IPS DF 6.9 (cell line): ENCODE measurements at places on chromosomes 11 and 22.

GRCh38 chr11:109739379-109739778 lies 317.4 kb downstream of the C11orf87 start:
- no peak for DNase-seq

DNA sequence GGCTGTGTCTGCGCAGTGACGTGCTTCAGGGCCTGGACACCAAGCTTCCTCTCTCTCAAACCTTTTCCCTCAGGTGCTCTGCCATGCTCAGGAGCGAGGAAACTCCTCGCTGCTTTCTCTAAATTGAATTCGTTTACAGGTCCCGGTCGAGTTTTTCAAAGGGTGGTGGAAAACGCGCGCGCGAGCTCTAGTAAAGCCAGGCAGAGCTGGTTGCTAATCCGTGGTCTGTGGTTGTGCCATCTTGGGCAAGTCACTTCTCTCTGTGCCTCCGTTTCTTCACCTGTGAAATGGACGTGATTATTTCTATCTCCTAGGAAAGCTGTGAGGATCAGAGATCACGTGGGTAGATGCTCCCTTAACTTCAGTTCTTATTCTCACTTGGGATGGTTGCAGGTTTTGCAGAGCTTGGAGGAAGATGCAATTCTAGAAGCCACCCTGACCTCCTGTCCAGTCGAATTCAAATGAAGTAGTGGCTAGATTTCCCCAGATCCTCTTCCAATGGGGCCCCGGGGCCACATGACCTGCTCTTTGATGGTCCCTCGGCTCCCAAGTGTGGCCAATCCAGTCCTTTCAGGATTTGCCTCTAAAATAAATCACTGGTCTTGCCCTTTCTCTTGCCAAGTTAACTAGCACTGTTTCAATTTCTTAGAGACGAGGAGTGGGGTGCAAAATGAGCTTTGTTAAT lies 10.5 kb upstream of the ALX4 start:
- no peak for DNase-seq

- DNase-seq = no peak
Measured at GRCh38 chr11:69286374-69287371, 7.3 kb upstream of the MYEOV start.

DNA sequence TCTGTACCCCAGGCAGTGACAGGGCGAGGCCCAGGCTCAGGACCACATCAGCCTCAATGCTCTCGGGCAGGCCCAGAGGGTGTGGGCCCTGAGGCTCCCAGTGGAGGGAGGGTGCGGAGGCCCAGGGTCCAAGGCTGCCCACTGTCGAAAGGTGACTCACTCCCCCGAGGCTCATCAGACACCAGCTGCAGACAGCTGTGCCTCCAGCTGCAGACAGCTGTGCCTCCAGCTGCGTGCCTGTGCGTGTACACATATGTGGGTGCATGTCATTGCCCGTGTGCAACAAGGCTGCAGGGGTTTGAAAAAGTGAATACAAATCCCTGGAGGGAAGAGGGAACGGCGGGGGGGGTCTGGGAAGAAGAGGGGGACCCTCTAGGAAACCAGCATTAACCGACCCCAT lies 134.3 kb downstream of the BRD1 start:
- no peak for DNase-seq

- no peak for DNase-seq
Measured at GRCh38 chr11:33162831-33163230, 1.6 kb upstream of the CSTF3 start.
